ENCODE measurements at places on chromosomes 3 and 15.

- no peak for DNase-seq
Observed at GRCh38 chr3:162139841-162140240, 643.2 kb downstream of the OTOL1 start.

GRCh38 chr3:95887114-95887513 is 927.3 kb upstream of the EPHA6 start:
- no peak for DNase-seq

GRCh38 chr3:130340766-130341165 is 4.7 kb upstream of the COL6A5 start:
- no peak for DNase-seq

GRCh38 chr3:147191795-147192385 is 214.5 kb downstream of the ZIC4 start:
- DNase-seq: no peak

GRCh38 chr15:73922186-73923151 is 3.8 kb upstream of the LOXL1 start:
- DNase-seq: no peak

GRCh38 chr3:134315286-134316106 is 58.8 kb downstream of the AMOTL2 start:
- no peak for DNase-seq

DNA sequence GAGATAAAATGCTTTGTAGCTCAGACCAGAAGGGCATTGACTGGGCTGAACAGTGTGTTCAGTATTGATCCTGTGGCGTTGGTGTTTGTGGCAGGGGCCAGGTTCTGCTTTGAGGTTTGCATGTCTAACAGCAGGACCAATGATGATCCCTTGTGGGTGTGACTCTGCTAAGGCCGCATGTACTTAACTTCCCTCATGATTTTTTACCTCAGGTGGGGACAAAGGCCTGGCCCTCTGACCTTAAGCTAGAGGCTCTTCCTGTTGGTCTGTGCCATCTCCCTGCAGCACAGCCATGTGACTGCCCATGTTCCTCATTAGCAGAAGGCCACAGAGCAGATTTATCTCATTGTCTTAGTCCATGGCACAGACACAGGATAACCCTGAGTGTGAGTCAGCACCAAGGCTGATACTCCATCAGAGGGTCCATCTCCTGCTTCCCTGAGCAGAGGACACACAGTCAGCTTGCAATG is 34.3 kb upstream of the BSN start:
- DNase-seq: no peak

GRCh38 chr15:39479911-39480310 is 101.0 kb upstream of the THBS1 start:
- no peak for DNase-seq

- DNase-seq: no peak
Observed at GRCh38 chr3:169083163-169083562, 580.3 kb downstream of the MECOM start.

DNA sequence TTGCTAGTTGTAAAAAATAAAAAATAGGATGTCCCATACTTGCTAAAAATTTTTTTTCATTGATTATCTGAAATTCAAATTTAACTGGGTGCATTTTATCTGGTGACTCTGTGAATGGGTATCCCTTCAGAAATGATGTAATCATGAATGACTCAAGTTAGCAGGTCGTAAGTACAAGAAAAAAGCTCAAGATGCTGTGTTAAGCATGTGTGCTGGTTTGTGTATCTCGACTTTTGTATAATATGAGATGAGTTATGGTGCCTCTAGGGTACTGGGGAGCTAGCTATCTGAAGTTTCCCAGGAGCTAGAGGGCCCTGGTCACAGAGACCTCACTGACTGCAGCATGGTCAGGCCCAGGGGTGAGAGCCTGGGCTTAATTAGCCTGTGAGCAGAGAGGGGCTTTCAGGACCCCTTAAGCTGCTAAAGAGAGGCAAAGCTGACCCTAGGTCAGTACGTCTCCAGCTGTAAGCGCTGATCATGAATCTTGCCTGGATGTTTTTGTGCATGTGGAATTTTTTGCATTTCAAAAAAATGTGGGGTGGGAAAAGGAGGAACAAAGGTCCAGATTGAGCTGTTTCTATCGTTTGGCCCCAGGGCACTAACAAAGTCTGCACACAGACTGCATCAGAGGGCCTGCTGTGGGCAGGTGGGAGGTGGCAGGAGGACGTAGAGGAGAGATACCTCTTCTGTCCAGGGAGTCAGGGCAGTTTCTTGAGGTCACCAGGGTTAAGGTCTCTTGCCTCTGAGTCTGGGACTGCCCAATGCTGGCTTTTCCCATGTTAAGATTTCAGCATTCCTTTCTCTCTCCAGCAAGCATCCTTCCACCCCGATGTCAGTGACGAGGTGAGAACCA is 233.2 kb upstream of the TPM1 start:
- DNase-seq: no peak

GRCh38 chr15:54550954-54551353 is 572.7 kb downstream of the UNC13C start:
- no peak for DNase-seq

- DNase-seq: no peak
Observed at GRCh38 chr3:107855710-107856109, 235.1 kb downstream of the CD47 start.

DNA sequence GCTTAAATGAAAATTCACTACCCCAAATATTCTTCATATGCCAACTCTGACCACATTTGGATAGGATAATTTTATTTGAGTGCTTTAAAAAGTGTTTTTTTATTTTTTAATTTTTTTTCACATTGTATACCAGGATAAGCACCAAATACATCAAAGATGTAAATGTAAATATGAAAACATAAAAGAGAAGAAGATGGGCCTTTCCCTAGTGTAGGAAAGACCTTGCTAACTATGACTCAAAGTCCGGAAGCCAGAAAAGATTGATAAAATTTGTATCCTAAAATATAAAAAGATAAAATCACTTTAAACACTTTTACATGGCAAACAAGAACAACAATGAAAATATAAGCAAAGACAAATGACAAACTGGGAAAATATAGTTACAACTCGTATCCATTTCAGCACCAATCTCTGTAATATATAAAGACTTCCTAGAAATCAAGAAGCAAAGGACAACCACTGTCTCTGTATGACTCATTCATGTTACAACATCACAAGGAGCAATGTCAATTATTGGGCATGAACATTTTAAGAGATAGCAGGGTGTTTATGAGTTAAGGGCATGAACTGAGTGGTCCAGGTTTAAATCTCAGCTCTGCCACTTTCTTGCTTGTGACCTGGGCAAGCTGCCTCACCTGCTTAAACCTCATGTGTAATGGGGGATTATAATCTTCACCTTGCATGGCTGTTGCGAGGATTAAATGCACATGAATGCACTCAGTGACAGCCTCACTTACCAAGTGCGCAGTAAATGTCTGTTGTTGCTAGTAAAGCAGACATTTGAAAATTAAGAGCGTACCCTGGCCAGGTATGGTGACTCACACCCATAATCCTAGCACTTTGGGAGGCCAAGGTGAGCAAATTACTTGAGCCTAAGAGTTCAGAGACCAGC is 25.3 kb upstream of the ARHGEF3 start:
- no peak for DNase-seq

GRCh38 chr3:54717506-54717905 is 210.4 kb downstream of the LRTM1 start:
- no peak for DNase-seq

DNA sequence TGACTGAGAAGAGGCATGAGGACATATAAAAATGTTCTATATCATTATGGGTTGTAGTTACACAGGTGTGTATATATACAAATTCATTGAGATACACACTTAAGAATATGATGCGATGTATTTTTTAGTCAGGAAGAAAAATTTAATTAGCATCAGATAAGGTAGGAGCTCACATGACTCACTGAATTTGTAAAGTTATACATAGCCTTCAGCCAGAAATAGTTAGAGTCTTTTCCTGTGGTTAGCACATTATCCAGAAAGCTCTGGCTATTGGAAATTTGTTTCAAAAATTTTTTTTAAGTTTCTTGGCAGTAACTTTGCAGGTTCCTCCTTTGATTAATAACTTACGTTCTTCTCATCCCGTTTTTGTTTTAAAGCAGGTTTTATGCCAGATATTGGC is 88.6 kb downstream of the STT3B start:
- DNase-seq: no peak

- DNase-seq: no peak
Observed at GRCh38 chr15:63991706-63992105, 54.6 kb downstream of the DAPK2 start.

DNA sequence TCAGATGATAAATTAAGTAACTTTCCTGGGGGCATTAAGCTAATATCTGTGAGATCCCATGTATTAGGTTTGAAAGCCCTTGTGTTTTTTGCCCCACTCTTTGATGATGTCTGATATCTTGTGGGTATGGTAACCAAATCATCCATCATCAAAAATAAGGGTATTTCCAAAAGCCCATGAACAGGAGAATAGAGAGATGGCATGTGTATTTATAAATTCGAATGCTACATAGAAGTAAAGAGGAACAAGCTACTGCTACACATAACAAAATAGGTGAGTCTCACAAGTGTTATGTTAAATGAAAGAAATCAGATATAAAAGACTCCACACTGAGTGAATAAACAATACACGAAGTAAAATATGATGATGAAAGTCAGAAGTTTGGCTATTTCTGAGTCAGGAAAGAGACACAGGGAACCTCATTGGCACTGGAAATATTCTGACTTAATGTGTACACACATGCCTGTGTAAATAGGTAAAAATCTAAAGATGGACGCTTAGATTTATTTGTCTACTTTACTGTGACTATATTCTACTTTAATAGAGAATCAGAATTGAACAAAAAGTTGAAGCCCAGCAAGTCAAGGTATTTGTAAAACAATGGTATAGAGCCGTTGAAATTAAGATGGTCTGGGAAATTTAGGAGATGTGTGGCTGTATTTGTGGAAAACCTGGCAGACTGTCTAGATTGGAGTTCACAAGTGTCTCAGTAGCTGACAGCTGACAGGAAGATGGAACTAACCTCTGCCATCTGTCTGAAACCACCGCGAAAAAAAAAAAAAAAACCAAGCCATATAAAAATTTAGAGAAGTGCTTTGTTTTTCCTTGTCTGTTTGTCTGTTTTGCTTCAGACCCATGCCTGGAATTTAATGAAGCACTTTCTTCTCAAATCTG is 111.0 kb upstream of the TGFBR2 start:
- no peak for DNase-seq

GRCh38 chr15:98896802-98897732 is 110.5 kb downstream of the PGPEP1L start:
- no peak for DNase-seq

GRCh38 chr15:45393851-45394250 is 15.5 kb upstream of the GATM start:
- no peak for DNase-seq

GRCh38 chr15:28885630-28886430 is at the start of gene APBA2:
TSS of gene APBA2 (plus strand) at chr15:28885974. CDS start at chr15:29053885, 167,911 bp downstream.
- DNase-seq: peak; percentile 23

GRCh38 chr3:82999777-83000176 is 1238.3 kb upstream of the GBE1 start:
- DNase-seq: no peak

GRCh38 chr3:66803206-66803605 is 194.9 kb upstream of the KBTBD8 start:
- no peak for DNase-seq

GRCh38 chr3:12593473-12593872 is 36.6 kb downstream of the MKRN2 start:
- DNase-seq: no peak

DNA sequence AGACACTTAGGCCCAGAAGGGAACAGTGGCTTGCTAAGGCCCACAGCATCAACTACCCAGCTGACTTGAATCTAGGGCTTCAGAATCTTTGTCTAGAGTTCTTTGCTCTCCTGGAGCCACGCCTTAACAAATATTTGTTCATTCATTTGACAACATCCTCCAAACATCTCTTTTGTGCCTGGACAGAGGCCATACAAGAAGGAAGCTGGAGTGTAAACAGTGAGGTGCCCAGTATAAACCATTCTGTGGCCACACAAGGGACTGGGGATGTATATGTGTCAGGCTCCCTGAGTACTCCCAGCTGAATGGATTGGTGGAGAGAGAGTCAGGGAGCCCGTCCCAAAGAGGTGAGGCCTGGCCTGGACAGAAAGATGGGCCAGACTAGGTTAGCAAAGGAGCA is 3.4 kb downstream of the CIB2 start:
- no peak for DNase-seq

GRCh38 chr3:117811786-117812185 is 1102.2 kb downstream of the TUSC7 start:
- no peak for DNase-seq

DNA sequence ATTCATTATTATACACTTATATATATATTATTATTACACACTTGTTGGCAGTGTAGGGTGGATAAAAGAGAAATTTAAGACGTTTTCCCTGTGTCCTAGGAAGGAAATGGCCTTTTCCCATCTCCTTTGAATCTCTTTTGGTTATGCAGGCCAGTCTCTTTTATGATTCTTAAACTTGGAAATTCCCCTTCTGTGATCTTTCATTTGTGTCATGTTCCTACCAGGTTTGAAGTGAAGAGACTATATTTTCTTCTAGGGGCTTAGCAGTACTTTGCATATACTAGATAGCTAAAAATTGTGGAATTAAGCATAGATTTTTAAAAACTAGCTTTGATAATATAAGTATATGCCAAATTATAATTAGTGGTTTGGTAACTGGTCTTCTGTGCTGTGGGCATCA is 58.5 kb downstream of the BBX start:
- DNase-seq: no peak

GRCh38 chr3:39971559-39972031 is 162.2 kb downstream of the MYRIP start:
- DNase-seq: no peak

- DNase-seq: no peak
Observed at GRCh38 chr15:71508081-71508682, 302.2 kb upstream of the NR2E3 start.

DNA sequence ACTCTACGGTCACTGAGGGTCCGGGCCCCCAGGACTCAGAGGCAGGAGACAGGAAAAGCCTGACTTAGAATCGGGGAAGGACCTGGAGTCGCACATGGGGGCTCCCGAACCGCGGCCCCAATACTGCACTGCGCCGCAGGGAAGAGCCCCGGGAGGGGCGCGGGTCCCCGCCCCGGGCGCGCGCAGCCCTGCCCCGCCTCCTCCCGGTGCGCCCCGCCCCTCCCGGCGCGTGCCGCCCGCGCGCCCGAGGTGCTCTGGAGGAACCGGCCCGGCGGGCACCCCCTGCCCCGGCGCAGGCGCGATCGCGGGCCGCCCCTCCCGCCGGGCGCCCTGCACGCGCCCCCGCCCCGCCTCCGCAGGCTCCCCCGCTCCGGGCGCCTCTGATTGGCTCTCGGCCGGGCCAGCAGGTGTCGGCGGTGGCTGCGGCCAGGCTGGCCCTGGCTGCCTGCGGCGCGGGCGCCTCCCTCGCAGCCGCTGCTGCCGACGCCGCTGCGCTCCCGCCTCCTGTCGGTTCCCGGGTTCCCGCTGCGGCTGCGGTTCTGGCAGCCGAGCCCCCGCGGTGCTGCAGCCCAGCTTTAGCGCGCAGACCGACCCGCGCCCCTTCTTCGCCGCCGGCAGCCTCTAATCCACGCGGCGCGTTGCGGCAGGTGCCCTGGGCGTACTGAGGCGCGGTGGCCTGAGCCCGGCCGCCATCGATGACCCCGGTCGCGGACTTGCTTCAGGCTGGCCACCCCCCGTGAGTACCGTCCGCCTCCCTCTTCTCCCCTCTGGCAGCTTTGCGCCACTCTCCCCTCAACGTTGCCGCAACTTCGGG is at the start of gene MYRIP:
Gene MYRIP, plus strand, starts transcription at position 429 of the 814 bp plus-strand sequence. CDS start 91,208 bp downstream, outside the sequence.
- DNase-seq: no peak

Measured in stimulated activated CD4-positive, alpha-beta T cell treated with anti-CD3 and anti-CD28 coated beads, TNF-alpha, amount 100 ng/mL, for 4 hours (primary cell).